ENCODE measurements at places on chromosomes 4 and X.

GRCh38 chr4:38539501-38539900, 124.5 kb upstream of the KLF3 start:
- DNase-seq: no peak

DNA sequence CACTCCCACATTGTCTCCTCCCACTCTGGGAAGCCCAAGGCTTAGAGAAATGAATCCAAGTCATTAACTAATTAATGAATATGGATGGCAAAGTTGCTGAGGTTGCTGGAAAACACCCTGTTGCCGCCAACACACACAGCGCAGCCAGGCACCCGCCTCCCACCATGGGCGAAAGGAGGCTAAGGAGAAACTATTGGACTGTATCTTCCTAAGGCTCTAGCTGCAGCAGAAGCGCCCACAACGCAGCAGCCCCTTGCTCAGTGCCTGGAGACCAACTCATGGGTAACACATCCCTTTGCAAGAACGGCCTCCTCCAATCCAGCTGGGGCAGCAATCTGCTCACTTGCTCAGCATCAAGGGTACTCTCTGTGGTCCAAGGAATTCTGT, 34.2 kb downstream of the TSC22D3 start:
- DNase-seq: no peak

DNA sequence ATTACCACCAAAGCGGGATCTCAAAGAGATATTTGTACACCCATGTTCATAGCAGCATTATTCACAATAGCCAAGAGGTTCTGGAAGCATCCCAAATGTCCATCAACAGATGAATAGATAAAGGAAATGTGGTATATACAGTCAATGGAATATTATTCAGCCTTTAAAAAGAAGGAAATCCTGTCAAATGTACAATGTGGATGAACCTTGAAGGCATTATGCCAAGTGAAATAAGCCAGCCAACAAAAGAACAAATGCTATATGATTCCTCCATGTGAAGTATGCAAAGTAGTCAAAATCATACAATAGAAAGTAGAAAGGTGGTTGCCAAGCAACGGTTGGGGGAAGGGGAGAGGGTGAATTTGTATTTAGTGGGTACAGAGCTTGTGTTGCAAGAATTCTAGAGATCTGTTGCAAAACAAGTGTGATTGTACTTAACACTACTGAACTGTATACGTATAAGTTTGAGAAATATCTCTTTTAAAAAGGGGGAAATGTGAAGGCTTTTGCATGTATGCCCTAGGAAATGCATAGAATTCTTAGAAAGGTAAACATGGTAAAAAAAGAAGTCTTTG, 5.0 kb upstream of the ZRSR2 start:
- no peak for DNase-seq

DNA sequence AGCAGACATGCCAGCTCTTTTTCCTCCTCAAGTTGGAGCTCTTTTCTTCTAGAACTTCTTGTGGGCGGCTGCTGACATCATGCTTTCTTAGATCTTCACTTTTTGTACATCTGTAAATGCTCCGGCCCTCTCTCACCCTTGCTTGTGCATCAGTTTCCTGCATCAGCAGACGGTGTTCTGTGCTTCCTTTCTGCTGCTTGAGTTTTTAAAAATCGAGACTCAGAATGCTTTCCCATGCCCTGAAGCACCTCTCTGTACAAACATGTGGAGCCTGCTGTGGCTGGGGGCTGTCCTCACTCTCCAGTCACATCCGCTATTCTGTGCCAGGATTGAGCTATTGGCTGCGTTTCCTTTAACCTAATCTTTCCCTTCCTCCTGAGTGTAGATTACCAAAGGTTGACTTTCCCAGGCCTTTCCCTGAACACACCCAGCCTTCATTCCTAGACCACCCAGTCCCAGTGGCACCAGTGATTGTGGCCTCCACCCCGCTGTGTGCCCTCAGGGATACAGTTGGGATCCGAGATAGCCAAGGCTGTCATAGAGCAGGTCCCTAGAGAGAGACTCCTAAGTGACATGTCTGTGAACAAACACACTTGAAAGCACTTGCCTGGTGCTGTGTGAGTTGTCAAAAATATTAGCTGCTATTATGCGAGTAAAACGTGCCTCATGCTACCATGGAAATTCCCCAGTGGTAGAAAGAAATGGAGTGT, 41.9 kb downstream of the TNIP2 start:
- peak; percentile 24 for DNase-seq

GRCh38 chr4:77308843-77309242, 151.8 kb downstream of the CCNG2 start:
- no peak for DNase-seq

GRCh38 chr4:22299678-22300077, 216.2 kb downstream of the ADGRA3 start:
- DNase-seq: no peak

DNA sequence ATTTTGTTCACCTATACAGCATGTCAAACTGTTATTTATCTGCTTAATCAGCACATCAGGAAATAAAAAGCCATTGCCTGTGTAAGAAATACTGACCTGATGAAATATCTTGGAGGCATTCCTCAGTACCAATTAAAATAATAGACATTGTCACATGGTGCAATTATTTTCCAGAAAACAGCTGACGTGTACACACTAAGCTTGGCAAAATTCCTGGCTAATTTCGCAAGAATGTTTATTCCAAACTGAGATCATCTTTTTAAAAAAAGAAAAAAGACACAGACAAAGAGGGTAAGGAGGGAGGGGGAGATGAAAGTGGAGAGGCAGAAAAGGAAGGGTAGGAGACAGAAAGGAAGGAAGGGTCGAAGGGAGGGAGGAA, 61.9 kb upstream of the NFKB1 start:
- no peak for DNase-seq

GRCh38 chr4:72525938-72526337, 43.1 kb downstream of the ADAMTS3 start:
- DNase-seq: no peak

DNA sequence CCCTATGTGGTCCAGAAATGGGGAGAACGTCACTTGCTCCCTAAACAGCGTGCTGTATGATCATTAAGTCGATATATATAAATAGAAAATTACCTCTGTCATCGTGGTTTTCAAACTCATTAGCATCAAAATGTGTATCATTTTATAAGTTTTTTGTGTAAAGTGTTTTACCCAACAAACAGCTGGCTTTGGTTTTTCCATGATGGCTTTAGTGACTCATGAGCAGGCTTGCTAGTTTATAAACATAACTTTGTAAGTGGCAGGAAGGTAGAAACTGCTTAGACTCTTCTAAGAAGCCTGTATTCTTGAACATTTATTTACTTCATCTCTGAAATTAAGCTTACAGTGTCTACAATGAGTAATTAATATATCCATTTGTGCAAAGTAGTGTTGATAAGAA, 108.4 kb upstream of the DIPK2B start:
- DNase-seq: no peak

GRCh38 chr4:85738721-85739120, 263.8 kb downstream of the ARHGAP24 start:
- no peak for DNase-seq

- no peak for DNase-seq
These were observed 33.7 kb downstream of the METAP1 start for GRCh38 chr4:99029018-99029735.

GRCh38 chr4:100609810-100610209, 92.0 kb upstream of the EMCN start:
- DNase-seq: no peak

- no peak for DNase-seq
These were observed 180.5 kb upstream of the ETNPPL start for GRCh38 chr4:108943371-108943770.

DNA sequence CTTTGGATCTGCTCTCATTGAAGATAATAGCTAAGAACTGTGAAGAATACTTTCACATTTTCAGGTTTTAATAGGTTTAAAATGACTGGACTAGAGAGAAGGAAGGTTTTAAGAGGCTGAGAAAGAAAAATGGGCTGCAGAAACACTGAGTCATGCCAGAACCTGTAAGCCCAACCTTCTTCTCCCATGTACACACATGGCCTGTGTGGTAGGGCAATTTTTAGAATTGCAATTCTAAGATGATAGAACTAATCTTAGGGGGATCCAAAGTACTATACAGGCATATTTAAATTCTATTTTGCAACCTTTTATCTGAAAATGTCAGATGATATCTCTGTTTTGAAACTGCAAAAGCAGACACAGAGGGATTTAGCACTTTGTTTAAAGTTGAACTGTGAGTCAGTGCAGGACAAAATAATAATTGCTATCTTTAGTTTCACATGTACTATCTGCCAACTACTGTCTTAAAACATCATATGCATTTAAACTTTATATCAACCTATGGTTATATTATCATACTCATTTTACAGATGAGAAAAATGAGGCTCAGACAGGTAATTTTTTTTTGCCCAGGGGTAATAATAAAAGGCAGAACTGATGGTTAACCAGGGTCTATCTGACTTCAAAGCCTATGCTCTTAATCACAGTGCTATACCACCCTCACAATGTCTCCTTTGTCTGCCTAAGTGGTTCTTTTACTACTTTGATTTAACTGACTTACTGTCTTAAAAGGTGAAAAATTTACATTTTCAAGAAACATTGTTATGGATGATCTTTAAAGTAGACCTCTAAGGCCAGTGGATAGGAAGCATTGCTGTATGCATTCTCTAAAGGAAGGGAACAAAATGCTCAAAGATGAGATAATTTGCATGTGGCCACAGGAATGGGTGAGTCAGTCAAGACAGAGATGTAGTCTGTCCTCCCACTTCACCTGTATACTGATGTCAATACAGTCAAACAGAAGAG, 4.3 kb downstream of the TMPRSS11E start:
- no peak for DNase-seq

GRCh38 chr4:113450295-113451080, 311.1 kb downstream of the CAMK2D start:
- DNase-seq: no peak

- DNase-seq: no peak
These were observed 18.6 kb downstream of the ITGB1BP2 start for GRCh38 chrX:71320126-71320525.

- no peak for DNase-seq
These were observed 113.6 kb upstream of the EMCN start for GRCh38 chr4:100631281-100631968.

DNA sequence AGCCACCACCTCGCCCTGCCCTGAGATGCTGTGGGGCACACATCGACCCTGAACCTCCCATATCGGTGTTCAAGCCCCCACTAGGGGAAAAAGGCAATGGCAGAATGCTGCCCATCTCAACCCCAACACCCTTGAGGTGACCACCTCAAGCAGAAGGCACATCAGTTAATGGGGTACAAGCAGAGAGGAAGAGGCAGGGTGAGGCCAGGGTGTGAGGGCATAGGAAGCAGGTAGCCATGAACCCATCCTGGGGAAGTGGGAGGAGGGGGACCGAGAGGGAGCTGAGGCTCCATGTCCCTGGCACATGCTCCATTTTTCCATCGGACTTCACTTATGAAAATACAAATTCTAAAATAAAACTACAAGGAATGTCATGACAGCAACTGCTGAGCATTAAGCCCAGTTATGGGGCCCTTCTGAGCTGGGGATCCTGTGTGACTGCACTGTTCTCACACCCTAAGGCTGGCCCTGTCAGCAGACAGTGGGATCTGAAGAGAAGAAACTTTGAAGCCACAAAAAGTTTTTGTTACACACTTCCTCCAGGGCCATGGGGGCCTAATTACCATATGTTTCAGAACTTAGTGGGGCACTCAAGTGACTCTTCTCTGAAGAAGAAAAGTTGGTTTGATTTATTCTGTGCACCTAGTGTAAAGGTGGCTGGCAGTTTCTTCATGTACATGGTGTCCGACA, 68.2 kb upstream of the FAM241A start:
- no peak for DNase-seq

DNA sequence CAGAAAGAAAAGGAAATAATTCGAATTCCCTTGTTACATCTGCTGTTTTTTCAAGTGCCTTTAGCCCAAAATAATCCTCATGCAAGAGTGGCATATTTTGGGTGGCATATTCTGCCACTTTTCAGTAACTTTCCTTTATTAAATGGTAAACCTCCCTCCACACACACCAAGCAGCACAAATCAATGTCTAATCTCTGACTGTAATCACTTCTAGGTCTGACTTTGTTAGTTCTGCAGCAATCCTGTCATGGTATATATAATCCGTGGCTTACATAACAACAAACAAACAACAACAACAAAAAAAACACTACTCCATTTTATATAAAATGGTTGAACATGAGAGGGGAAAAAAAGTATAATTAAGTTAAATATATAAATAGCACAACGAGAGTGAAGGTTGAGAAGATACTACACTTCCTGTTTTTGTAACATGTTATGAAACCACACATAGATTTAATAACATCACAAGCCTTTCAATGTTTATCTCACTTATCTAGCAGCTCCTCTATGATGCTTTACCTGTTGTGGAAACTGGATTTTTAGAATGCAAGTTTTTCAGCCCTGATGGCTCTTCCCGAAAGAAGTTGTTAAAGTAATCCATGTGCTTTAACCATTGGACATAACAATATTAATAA, 715.4 kb downstream of the GRXCR1 start:
- DNase-seq: no peak

GRCh38 chrX:51461053-51462044, 35.0 kb downstream of the NUDT11 start:
- DNase-seq: no peak

- DNase-seq: no peak
These were observed 191.6 kb upstream of the ANKRD50 start for GRCh38 chr4:124903995-124904722.

GRCh38 chr4:13917015-13917414, 289.5 kb upstream of the BOD1L1 start:
- DNase-seq: no peak

DNA sequence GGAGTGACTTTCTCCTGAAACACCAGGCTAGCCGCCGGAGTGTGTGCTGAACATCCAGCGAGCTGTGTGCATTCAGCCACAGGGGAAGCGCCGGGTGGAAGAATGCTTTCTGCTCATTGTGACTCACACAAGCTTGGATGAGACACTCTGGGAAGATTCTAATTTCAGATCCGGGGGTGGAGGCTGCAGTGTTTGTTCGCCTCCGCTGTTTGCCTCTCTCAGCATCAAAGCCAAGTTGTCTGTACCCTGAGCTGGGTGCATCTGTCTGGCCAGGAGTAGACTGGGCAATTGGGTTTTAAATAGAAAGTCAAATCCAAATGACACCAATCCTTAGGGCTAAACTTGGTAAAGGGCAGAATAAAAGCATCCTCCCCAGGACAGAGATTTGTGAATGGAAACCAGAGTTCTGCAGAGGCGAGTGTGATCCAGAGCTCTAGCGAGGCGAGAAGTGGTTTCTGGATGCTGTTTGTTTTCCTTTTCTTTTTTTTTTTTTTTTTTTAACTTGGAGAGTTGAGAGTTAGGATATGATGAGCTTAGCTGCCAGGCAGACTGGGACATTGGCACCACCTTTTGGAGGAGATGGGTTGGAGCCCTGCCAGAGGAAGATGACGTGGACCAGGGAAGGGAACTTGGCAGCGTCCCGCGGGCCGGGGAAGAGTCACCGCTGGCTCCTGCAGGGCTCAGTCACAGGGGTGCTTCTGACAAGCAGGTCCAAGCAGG, 196.0 kb upstream of the PSAPL1 start:
- DNase-seq: no peak

DNA sequence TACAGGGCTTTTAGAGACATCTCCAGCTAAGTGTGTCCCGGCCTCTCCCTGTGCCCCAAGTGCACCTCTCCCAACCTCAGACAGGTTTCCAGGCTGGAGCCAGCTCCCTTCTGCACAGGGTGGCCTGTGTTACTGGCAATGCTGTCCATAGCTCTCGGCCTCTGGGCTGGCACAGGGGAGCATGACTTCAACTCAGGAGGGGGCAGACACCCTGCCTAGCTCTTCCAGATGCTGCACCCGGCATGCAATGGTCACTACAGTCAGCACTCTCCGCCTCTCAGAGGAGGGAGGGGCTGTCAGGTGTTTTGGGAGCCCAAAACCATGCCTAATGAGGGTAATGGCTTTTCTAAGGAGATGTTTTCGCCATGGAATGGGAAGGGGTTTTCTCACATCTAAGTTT, 2.4 kb upstream of the IRAK1 start:
- DNase-seq: no peak

Measured in stimulated activated CD8-positive, alpha-beta memory T cell treated with anti-CD3 and anti-CD28 coated beads, Interleukin-7, amount 100 ng/mL, for 4 hours (primary cell).